Stimulated activated CD4-positive, alpha-beta T cell treated with anti-CD3 and anti-CD28 coated beads, Interleukin-2, amount 100 ng/mL, for 48 hours (primary cell): ENCODE measurements at places on chromosomes 11 and 22.

- no peak for DNase-seq
Observed at GRCh38 chr22:50532824-50533796, 3.3 kb upstream of the TYMP start.

DNA sequence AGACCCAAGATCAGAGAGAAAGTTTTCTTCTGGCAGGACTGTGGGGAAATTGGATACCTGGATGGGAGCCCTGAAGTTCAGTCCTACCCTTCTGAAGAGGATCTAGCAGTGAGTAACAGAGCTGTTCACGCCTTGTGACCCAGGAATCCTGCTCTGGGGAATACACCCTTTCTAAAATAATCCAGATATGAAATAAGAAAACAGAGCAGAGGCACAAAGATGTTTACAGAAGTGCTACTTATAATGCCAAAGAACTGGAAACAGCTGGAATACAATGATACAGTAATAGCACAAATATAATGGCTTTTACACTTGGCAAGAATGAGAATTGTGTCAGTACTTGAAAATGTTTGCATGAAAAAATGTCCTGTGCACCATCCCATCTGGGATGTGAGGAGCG lies 304.0 kb upstream of the NARS2 start:
- DNase-seq: no peak

DNA sequence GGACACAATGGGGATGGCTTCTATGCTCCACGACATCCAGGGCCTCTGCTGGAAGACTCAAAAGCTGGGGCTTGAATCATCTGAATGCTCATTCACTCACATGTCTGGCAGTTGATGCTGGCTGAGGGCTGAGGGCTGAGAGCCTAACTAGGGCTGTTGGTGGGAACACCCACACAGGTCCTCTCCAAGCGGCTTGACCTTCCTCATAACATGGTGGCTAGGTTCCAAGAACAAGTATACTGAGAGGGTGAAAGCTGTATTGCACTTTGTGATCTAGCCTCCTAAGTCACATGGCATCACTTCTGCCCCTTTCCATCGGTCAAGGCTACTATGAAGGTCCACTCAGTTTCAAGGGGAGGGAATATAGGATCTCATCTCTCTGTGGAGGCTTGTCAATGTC lies 7.5 kb downstream of the TMEM151A start:
- DNase-seq: no peak

DNA sequence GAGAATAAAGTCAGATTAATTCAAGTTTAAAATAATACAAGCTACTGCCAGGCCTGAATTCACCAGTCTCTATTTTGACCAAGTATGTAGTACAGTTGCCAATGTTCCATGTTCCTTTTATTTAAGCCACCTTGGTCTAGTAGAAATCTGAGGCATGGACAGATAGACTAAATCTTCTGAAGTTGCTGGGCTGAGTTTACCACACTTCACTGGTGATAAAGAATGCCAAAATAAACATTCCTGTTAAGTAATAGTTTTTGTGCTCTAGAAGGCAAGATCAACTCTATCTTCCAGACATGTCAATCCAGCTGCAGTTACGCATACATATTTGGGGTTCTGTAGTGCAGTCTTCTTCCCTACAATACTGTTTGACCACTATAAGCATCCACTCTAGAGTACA lies 83.9 kb upstream of the C11orf87 start:
- DNase-seq: no peak

GRCh38 chr11:12600829-12601228 lies 73.4 kb upstream of the TEAD1 start:
- no peak for DNase-seq

DNA sequence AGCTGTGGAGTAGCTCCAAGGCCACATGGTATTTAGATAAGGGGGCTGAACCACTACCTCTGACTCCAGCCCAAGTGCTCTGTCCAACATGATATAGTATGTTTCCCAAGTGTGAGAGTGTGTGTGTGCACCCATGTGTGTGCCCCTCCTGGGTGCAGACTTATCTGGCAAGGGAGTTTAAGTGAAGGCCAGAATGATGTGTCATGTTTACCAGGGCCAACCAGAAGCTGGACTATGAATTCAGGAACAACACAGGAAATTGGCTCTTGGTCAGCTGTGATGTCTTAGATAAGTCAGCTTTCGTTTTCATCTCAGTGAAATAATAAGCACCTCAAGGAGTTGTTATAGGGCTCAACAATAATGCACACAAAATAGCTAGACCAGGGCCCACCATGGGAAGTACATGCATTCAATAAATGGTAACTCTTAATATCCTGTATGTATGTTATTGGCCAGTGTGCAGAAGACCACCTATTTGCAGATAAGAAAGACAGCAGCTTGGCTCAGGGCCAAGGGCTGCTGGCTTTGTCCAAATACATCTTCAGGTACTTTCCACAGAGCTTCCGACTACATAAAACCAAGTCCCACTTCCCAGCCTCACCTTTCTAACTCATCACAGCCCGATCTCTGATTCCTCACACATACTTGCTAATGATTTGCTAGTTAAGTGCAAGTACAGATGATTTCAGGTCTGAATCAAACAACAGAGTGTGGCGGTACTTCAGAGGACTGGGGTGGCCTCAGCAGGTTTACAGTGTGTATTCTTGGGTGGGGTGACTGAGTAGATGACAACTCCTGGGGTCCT lies 120.9 kb downstream of the ME3 start:
- DNase-seq: no peak

GRCh38 chr11:17734986-17735817 lies 621 bp downstream of the KCNC1 start:
- peak; percentile 33 for DNase-seq

GRCh38 chr11:131074573-131074972 lies 158.3 kb upstream of the SNX19 start:
- DNase-seq: no peak

- no peak for DNase-seq
Observed at GRCh38 chr11:100174881-100175280, 512.2 kb upstream of the ARHGAP42 start.

- no peak for DNase-seq
Observed at GRCh38 chr22:49568751-49569285, 258.9 kb downstream of the BRD1 start.

DNA sequence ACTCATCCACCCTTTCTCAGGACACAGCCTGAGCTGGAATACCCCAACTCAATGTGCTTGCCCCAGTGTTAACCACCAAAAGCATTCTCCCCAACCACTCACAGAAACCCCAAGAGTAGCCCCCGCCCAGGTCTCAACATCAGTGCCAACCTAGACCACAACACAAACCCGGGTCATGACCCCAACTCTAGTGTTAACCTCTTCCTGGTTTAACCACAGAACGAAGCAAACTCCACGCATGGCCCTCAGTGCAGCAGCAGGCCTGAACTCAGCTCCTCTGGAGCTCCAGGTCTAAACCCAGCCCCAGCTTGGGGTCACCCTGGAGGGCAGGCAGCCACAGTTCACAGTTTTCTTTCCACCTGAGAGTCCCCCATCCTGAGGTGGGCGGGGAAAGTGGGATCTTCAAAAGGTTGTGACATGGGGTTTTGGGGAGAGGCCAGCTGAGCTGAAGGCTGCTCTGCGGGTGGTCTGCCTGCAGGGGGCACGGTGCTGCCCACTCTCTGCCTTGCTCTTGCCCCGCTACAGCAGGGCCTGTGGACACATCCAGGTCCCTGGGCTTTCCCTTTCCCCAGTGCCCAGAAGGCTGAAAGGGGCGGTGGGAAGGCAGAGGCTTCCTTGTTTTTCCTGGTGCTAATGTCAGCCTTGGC lies 37.9 kb downstream of the NECTIN1 start:
- no peak for DNase-seq

DNA sequence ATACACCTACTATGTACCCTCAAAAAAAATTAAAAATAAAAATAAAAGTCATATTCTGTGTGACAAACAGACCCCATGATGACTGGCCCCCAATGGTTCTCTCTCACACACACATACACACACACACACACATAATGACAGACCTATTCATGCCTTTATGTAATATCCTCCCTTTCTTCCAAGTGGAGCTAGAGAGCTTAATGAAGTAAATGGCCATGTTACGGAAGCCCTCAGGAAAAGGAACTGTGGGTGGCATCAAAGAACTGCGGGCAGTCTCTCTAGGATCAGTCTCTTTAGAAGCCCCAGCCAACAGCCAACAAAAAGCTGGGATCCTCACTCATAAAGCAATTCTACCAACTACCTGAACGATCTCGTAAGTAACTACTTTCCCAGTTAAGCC lies 125.5 kb downstream of the SIK3 start:
- no peak for DNase-seq

DNA sequence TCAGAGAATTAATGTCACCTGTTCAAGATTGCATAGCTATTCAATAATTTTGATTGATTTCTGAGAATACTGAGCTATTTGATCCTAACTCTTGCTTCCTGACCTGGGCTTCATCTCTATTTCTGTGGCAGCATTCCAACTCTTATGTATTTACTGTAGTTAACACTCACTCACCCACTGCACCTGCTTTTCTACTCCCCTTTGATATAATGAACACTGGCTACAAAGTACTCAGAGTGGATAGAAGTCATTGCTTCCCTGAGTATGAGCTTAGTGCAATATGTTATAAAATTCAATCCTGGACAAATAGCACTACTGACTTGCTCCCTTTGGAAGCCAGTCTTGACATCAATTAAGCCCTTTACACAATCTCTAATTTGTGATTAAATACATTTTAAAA lies 117.2 kb downstream of the APIP start:
- DNase-seq: no peak

DNA sequence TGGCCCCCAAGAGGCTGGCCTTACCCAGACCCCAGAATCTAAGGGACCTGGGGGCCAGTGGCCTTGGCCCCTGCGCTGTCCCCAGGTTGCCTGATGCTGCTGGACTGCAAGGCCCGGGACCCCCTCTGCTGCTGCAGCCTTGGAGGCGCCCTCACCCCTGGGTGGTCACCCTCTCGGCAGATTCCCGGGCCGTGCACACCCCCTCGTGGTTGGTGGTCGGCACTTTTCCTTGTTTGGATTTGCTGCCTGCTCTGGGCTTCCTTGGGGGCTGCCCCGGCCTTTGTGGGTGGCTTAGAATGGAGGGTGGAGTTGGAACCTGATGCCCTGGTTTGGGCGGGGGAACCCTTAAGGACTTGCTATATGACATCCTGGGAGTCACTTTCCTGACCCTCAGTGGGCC lies 5.3 kb downstream of the RIN1 start:
- DNase-seq: no peak

- no peak for DNase-seq
Observed at GRCh38 chr11:46414466-46414796, 22.9 kb upstream of the CHRM4 start.

DNA sequence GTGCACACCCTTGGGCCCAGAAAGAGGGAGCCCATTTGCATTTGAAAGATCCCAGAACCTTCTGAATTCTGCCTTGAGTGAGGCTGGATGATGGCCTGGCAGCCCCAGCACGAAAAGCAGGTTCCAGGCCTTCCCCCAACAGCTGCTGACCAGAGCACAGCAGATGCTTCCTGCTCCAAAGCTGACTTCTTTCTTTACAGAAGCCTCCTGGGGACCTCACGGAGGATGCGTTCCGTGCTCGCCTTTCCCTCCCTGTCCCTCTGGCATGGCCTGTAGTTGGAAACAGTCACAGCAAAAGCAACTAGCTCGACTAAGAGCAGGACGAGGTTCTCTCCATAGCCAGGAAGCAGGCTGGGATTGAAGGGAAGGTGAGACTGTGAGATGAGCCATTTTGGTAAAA lies 107.7 kb upstream of the B3GAT1 start:
- no peak for DNase-seq

DNA sequence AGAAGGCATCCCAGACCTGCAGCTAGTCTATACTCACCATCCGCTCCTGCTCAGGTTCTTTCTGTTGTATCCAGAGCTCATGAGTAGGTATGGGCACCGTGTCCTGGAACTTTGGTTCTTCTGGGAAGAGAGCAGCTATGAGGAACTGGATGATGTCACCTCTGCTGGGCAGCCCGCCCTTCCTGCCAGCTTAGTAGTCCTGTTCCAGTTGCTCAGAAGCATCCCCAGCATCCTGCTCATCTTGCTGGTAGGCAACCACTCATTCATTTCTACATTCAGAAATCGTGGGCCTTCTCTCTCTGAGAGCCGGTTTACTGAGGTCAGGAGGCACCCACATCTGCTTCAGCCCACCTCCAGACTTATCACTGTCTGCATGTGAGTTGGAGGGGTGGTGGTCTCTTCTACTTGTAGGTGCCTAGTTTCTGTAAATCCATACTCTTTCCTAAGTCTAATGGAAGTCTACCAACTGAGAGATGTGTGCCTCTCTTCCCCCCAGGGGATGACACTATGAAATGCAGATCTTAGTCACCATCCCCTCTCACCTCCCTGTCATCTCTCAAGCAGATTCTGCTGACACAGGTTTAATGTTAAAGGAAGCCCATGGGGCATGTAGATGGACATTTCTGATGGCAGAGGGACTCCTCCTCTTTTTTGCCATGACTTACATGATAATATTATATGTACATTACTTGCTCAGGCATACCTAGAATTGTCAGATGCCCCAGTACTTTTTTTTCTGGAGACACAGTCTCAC lies 29.6 kb upstream of the CCDC134 start:
- no peak for DNase-seq

GRCh38 chr11:17873586-17873985 lies 139.0 kb downstream of the KCNC1 start:
- DNase-seq: no peak

DNA sequence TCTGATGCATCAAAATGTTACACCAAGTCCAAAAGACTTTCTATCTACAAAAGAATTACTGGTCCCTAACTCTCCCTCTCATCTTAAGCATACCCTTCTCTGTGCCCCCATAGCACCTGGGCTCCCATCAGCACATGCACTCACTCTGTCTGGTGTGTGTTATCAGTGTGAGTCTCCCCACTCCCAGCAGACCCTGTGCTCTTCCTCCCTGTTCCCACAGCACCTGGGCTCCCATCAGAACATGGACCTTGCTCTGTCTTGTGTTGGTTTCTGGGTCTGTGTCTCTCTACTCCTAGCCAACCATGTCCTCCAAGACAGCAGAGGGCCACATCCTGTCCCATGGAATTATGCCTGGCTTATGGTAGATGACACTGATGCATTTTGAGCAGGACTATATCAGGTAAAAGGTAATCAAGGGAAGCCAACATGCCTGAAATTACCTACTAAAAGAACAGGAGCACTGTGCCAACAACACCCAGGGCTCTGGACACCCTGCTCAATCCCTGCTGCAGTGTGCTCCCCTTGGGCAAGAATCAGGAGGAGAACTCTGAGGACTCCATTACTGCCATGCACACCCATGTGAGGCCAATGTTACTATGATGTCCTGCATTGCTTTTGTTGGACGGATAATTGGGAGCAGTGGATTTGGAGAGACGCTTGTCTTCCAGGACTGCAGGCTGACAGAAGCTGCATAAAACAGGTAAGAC lies 34.3 kb downstream of the GAB4 start:
- no peak for DNase-seq

- DNase-seq: peak; percentile 84
Observed at GRCh38 chr22:50526108-50526833, 873 bp upstream of the SCO2 start.

GRCh38 chr11:67647471-67647870 lies 3.1 kb downstream of the ACY3 start:
- DNase-seq: no peak

DNA sequence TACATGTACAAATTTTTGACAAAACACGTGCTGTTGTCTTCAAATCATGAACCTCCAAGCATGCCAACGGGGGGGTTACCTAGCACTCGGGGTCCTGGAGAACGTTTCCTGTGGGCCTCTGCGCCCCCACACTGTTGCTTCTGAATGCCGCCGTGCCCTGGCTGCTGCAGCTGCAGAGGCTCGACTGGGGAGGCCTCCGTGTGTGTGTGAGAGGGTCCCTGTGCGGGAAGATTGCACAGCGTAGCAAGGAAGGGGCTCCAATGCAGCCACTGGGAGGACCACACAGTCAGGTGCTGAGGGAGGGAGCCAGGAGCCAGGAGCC lies 1322.2 kb downstream of the TBC1D22A start:
- no peak for DNase-seq
